ENCODE measurements at places on chromosomes 16 and 17.

DNA sequence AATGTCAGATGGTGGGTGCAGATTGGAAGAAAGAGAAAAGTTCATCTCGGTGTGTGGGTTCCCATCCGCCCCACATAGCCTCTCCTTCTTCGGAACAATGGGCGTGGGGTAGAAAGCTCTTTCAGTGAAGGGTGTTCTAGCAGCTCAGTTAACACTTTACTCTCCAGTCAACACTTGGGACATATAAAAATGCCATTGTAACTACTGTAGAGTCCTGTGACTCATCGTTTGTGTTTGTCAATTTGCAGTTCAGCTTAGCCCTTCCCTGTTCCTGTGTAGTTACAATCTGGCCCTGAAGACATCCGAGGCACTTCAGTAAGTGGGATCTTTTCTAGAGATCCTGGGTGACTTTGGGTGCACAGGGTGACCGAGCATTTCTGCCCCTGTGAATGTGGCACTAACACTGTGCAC lies 11.5 kb upstream of the CLEC18C start:
- H3K4me1 ChIP-seq = peaks cover 5% of the 10 kb centered on the region
- DNase-seq = peak; percentile 84
- no peak overlapping the region for H3K27ac ChIP-seq
- no peaks in the 10 kb centered on the region for H3K27me3 ChIP-seq
- peaks cover 34% of the 10 kb centered on the region for H3K36me3 ChIP-seq

DNA sequence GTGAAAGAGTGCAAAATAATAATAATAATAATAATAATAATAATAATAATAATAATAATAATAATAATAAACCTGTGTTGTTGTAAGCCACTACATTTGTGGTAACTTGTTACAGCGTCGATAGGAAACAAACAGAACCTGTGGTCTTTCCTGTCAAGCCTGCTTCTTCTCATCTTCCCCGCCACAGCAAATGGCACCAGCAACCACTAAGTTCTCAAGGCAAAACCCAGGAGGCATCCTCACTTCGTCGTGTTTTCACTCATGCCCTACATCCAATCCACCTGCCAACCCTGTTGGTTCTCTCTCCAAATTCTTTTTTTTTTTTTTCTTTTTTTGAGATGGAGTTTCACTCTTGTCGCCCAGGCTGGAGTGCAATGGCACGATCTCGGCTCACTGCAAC lies 34.2 kb downstream of the ITGAE start:
- H3K4me3 ChIP-seq = no peak overlapping the region
- no peak overlapping the region for H3K27ac ChIP-seq
- H3K36me3 ChIP-seq = no peaks in the 10 kb centered on the region
- H3K4me1 ChIP-seq = peaks cover 3% of the 10 kb centered on the region
- DNase-seq = no peak

GRCh38 chr17:64424324-64424849 lies 24.5 kb upstream of the MILR1 start:
- H3K36me3 ChIP-seq = no peaks in the 10 kb centered on the region
- H3K4me3 ChIP-seq = no peak overlapping the region
- H3K27ac ChIP-seq = no peak overlapping the region
- H3K4me1 ChIP-seq = peaks cover 3% of the 10 kb centered on the region
- peaks cover 9% of the 10 kb centered on the region for H3K27me3 ChIP-seq
- peak; percentile 19 for DNase-seq

GRCh38 chr16:65125322-65125721 lies 3.5 kb upstream of the CDH11 start:
- peak; percentile 40 for DNase-seq
- H3K27ac ChIP-seq = no peak overlapping the region
- H3K4me3 ChIP-seq = peak overlapping the region; percentile 81
- no peaks in the 10 kb centered on the region for H3K36me3 ChIP-seq
- peaks cover 11% of the 10 kb centered on the region for H3K4me1 ChIP-seq
- H3K27me3 ChIP-seq = no peaks in the 10 kb centered on the region

DNA sequence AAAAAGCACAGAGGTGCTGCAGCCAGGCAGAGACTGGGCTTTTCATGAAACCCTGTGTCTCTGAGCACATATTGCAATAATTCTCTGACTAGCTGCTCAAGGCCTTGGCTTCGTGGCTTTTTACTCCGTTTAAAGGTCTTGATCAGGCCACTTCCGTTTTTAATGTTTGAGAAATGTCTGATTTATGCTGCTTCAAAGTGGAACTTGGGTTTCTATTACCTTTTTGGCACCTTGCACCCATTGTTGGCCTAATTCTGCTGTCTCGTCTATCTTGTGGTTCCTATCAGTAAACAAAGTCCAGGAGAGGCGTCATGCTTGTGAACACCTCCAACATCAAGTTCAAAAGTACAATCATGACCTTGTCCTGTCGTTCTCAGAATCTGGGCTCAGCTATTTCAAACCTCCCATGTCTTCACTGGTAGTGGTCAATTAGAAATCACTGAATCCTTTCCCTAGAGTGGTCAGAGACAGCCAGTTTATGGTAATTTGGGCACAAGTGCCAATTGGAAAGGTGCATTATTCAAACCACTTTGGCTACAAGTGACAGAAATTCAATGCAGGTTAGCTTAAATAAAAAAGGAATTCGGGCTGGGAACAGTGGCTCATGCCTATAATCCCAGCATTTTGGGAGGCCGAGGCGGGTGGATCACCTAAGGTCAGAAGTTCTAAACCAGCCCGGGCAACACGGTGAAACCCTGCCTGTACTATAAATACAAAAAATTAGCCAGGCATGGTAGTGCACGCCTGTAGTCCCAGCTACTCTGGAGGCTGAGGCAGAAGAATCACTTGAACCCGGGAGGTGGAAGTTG lies 33.3 kb upstream of the METTL9 start:
- H3K27ac ChIP-seq = no peak overlapping the region
- peaks cover 7% of the 10 kb centered on the region for H3K27me3 ChIP-seq
- no peak for DNase-seq
- H3K36me3 ChIP-seq = no peaks in the 10 kb centered on the region

DNA sequence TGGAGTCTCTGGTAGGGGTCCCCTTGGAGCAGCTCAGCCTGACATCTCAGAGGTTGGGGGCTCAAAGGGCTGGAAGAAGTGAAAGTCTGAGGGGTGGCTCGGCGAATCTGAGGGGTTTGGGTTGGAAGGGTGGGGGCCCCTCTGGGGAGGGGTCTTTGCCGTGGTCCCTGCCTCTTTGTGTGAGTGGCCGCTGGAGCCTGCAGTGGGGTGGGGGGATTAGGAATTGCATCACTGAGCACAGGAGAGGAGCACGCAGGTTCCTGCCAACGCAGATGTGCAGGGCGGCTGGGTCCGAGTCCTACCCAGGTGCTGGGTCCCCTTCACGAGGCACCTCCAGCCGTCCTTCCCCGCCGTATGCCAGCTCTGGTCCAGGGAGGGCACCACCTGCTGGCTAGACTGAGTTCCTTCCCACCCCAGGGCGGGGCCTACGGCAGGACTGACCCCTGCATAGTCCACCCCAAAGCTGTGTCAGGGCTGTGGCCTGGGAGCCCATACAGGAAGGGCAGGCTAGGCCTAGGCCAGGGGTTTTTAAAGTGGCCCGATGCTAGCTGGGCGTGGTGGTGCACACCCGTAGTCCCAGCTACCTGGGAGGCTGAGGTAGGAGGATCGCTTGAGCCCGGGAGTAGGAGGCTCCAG lies 9.9 kb downstream of the FMNL1 start:
- no peaks in the 10 kb centered on the region for H3K36me3 ChIP-seq
- peaks cover 33% of the 10 kb centered on the region for H3K4me1 ChIP-seq
- H3K4me3 ChIP-seq = no peak overlapping the region
- no peak for DNase-seq
- H3K27ac ChIP-seq = no peak overlapping the region

GRCh38 chr17:699345-699744 lies 15.3 kb downstream of the VPS53 start:
- H3K36me3 ChIP-seq = peaks cover 54% of the 10 kb centered on the region
- no peak for DNase-seq
- peaks cover 9% of the 10 kb centered on the region for H3K4me1 ChIP-seq
- no peak overlapping the region for H3K27ac ChIP-seq

GRCh38 chr16:22186517-22186916 lies 19.6 kb upstream of the EEF2K start:
- H3K4me1 ChIP-seq = peaks cover 12% of the 10 kb centered on the region
- H3K36me3 ChIP-seq = no peaks in the 10 kb centered on the region
- H3K27ac ChIP-seq = no peak overlapping the region
- peaks cover 10% of the 10 kb centered on the region for H3K27me3 ChIP-seq

GRCh38 chr16:28925386-28926228 lies 569 bp upstream of the RABEP2 start:
- peak; percentile 84 for DNase-seq
- H3K4me3 ChIP-seq = peak overlapping the region; percentile 94
- no peaks in the 10 kb centered on the region for H3K27me3 ChIP-seq
- H3K27ac ChIP-seq = peak overlapping the region; percentile 83

- no peak overlapping the region for H3K4me3 ChIP-seq
- H3K36me3 ChIP-seq = no peaks in the 10 kb centered on the region
- peak overlapping the region; percentile 79 for H3K27ac ChIP-seq
- no peaks in the 10 kb centered on the region for H3K27me3 ChIP-seq
- H3K4me1 ChIP-seq = peaks cover 56% of the 10 kb centered on the region
- DNase-seq = peak; percentile 97
These were observed 29.5 kb upstream of the GSE1 start for GRCh38 chr16:85583491-85584181.

DNA sequence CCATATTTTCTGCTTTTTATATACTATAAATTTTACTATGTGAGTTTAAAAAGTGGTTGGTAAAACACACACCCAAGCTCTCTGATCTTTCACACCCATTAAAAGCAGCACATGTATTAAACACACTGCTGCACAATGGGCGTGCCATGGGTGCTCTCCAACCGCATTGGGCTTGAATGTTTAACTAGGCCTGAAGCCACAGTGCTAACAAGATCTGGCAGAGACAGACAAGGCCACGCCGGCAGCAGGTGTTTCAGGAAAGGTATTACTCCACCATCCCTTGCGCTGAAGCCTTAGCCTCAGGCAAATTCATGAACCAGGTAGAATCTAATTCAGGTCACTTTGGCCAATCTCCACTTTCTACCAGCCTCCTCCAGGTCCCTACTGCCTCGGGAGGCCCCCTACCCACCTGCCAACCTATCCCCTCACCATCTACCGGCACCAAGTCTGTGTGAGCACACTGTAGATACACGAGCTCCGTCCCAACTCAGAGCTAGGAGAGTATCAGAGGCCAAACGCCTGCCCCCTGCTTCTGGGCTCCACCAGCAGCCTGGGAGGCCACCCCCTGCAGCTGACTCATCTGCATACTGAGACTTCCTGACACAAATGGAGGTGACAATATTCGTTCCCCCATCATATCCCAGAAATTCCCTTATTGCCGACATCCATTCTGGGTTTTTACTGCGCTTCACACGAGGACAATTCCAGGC lies 95.0 kb downstream of the ADCY9 start:
- H3K36me3 ChIP-seq = peaks cover 4% of the 10 kb centered on the region
- no peak overlapping the region for H3K27ac ChIP-seq
- no peak for DNase-seq
- peaks cover 14% of the 10 kb centered on the region for H3K4me1 ChIP-seq

- peaks cover 15% of the 10 kb centered on the region for H3K4me1 ChIP-seq
- peak; percentile 32 for DNase-seq
- peak overlapping the region; percentile 98 for H3K4me3 ChIP-seq
- peaks cover 34% of the 10 kb centered on the region for H3K36me3 ChIP-seq
These were observed 855 bp downstream of the TUFM start for GRCh38 chr16:28845293-28845692.

- H3K4me3 ChIP-seq = no peak overlapping the region
- no peak for DNase-seq
- H3K27me3 ChIP-seq = peaks cover 4% of the 10 kb centered on the region
- H3K27ac ChIP-seq = no peak overlapping the region
- H3K36me3 ChIP-seq = no peaks in the 10 kb centered on the region
These were observed 26.1 kb upstream of the XPO6 start for GRCh38 chr16:28237754-28238357.

GRCh38 chr16:87897521-87898505 lies 28.5 kb upstream of the SLC7A5 start:
- no peaks in the 10 kb centered on the region for H3K27me3 ChIP-seq
- peaks cover 5% of the 10 kb centered on the region for H3K4me1 ChIP-seq
- H3K27ac ChIP-seq = no peak overlapping the region
- H3K36me3 ChIP-seq = no peaks in the 10 kb centered on the region
- DNase-seq = no peak

- no peaks in the 10 kb centered on the region for H3K27me3 ChIP-seq
- no peaks in the 10 kb centered on the region for H3K36me3 ChIP-seq
- H3K27ac ChIP-seq = no peak overlapping the region
- peak overlapping the region; percentile 57 for H3K4me3 ChIP-seq
- H3K4me1 ChIP-seq = peaks cover 4% of the 10 kb centered on the region
- DNase-seq = peak; percentile 82
These were observed 6.6 kb upstream of the SMARCD2 start for GRCh38 chr17:63848834-63849689.

DNA sequence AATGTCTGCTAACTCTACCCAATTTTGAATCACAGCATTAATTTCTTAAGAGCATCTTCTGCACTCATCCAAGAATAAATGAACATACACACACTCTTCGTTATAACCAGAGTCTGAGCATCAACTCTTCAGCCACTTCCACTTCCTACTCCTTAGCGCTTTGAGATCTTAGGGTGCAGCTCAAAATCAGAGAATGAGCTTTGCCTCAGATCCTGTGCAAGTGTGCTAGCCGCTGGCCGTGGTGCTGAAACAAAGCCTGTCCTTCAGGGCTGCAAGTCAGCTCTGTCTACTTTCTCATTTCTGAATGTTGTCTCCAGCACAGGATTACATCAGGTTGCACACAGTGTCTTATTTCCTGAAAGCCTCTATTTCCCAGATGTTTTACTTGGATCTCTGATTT lies 165.4 kb downstream of the AIPL1 start:
- no peaks in the 10 kb centered on the region for H3K4me1 ChIP-seq
- no peaks in the 10 kb centered on the region for H3K27me3 ChIP-seq
- H3K4me3 ChIP-seq = no peak overlapping the region

- H3K4me1 ChIP-seq = peaks cover 6% of the 10 kb centered on the region
- H3K36me3 ChIP-seq = no peaks in the 10 kb centered on the region
- no peaks in the 10 kb centered on the region for H3K27me3 ChIP-seq
- DNase-seq = peak; percentile 59
- no peak overlapping the region for H3K4me3 ChIP-seq
These were observed 118.9 kb downstream of the PARN start for GRCh38 chr16:14510939-14511799.

DNA sequence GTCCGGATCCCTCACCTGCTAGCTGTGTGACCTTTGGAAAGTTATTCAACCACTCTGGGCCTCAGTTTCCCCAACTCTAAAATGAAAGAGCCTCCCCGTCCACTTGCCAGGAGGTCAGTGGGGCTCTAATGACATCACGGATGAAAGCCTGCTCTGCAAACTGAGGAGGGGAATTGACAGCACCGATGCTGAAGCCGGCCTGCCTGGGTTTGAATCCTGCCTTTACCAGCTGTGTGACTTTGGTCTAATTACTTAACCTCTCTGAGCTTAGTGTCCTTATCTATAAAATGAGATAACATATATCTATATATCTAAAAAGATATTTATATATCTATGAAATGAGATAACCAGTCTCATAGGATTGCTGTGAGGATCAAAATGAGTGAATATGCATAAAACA lies 1.9 kb downstream of the STX1B start:
- peaks cover 34% of the 10 kb centered on the region for H3K4me1 ChIP-seq
- H3K27ac ChIP-seq = no peak overlapping the region
- DNase-seq = no peak
- no peak overlapping the region for H3K4me3 ChIP-seq

DNA sequence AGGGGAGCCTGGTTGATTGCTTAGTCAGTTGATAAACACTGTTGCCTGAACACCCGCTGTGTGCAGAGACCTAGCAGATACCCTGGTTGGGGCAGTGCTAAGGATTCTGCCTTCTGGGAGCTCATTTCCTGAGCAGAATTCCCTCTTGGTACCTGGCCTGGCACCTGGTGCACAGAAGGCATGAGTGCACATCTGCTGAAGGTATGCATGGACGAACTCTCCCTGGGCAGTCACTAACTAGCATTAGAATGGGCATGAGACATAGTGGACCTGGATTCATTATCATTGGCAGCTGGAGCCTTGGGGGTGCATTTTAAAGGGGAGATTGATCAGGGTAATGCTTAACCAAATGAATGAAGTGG lies 13.1 kb downstream of the ADCY7 start:
- H3K4me1 ChIP-seq = peaks cover 7% of the 10 kb centered on the region
- no peaks in the 10 kb centered on the region for H3K27me3 ChIP-seq
- H3K36me3 ChIP-seq = no peaks in the 10 kb centered on the region
- no peak overlapping the region for H3K4me3 ChIP-seq
